Dorsolateral prefrontal cortex (tissue), 122 donors: ENCODE measurements at places on chromosomes 3 and 15.

DNA sequence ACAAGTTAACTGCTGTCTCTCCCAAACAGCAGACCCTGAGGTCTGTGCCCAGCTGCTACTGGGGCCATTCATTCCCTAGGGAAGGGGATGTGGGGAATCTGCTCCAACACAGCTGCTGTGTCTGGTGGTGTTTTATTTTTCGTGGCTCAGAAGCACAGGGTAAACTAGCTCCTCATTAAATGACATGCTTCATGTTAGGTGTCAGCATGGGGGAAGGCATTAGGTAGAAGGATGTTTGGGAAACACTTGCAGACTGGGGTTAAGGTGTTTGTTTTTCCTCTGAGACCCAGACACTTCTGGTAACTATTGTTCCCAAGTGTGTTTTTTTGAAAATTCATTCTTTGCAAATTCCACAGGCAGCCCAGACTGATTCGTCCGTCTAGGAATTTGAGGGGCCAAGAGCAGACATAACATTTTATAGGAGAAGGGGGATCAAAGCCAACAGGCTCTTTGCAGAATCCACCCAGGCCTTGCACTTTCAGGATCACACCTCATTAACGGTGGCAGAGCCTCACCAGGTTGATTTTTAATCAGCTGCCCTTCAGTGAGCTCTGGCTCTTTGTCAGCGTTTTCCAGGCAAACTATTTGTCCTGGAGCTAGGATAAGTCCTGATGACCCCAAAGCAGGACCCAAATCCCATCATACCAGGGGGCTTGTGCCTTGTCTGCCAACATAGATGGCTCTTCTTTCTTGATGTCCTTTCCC lies 65.4 kb upstream of the ITGA11 start:
- DNase-seq = no peak

DNA sequence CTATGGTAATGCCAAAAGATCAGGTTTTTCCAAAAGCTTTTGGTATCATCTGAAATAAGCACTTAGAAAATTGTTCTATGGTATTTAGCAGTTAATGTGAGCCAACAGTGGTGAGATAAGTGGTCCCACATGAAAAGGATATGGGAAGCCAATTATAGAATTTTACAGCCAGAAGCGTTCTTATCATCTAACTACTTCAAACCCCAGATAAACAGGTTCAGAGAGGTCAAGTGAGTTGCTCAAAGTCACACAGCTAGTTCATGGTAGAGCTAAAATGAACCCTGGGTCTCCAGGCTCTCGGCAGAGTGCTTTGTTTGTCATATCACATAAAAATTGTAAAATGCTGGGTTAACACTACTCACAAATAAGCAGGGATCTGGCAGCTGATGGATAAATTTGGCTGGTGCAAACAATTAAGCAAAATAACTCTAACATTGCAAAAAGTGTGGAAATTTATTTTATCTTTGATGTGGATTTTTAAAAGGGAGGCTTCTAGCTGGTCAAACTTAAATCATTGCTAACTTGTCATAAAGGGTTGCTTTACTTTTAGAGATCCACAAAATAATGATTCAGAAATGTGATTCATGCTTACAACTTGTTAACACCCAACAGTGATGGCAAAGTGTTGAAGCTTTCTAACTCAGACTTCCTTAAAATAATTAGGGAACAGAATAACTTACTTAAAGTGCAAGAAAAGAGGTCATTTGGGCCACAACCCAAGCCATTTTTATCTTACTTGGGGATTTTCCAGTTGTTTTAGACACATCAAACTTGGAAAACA lies 202.8 kb upstream of the TBC1D5 start:
- DNase-seq = no peak

- no peak for DNase-seq
Measured at GRCh38 chr3:186986816-186987215, 56.5 kb downstream of the ST6GAL1 start.

DNA sequence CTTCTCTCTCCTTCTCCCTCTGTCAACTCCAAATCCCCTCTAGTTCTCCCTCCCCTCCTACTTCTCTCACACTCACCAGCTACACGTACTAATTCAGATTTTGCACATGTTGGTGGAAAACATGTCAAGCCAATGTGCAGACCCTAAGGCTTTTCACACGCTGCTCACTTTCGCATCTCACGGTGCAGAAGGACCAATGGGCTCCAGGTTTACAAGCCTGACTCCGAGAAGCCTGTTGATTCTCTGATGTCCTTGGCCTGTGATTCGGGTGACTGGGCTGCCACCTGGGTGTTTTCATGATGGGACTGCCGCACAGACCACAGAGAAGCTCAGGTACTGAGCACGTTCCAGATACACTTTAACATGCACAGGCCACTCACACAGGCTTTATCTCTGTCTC lies 3.7 kb downstream of the FOXL2NB start:
- no peak for DNase-seq

DNA sequence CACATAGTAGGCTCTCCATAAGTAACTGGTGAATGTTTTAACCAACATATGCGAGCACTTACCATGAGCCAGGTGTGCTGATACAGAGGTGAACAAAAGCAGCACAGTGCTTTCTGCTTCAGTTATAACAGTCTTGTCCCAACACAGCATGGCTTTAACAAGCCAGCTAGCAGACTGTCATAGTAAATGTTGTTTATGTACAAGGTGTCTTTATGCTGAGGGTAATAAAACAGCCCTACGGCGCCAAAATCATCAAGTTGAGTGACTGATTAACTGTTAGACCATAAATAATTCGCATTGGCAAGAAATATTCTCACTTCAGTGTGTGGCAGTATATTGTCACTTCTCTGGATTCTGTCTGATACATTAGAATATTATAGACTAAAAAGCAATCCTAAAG lies 646.0 kb upstream of the CFAP20DC start:
- no peak for DNase-seq

GRCh38 chr3:63855333-63855940 lies 8.2 kb downstream of the THOC7 start:
- DNase-seq = no peak

DNA sequence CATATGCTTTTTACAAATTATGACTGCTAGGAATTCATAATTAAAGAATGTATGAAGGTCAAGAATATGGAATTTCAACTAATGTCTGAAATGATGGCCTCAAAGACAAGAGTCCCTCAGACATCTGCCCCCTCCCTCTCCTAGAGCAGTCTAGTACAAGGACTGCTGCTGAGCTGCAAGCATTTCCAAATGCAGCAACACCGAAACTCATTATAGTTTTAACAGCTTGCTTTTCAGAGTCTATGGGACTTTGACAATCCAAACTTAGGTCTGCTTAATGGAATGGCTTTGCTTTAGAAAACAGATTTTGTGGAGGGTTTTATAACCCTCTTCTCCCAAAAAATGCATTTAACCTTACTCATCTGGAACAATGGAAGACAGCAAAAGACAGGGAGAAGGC lies 115.4 kb downstream of the WDR76 start:
- no peak for DNase-seq

- DNase-seq = no peak
Measured at GRCh38 chr3:100873611-100874010, 119.6 kb downstream of the ABI3BP start.

GRCh38 chr3:99066863-99067262 lies 165.4 kb upstream of the DCBLD2 start:
- no peak for DNase-seq

DNA sequence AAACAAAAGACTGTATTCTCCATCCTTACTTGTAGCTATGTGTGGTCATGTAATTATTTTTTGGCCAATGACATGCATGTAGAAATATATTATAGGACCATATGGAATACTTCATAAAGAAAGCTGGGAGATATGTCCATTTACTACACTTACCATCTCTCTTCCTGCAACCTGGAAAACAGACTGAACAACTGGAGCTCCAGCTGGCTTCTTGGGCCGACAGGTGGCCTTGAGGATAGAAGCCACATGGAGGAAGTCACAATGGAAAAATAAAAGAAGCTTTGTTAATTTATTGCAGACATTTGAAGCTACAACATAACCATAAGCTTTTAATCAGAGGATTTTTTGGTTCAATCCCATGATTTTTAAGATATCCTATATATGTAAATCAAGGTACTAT lies 167.9 kb upstream of the CBLB start:
- no peak for DNase-seq

DNA sequence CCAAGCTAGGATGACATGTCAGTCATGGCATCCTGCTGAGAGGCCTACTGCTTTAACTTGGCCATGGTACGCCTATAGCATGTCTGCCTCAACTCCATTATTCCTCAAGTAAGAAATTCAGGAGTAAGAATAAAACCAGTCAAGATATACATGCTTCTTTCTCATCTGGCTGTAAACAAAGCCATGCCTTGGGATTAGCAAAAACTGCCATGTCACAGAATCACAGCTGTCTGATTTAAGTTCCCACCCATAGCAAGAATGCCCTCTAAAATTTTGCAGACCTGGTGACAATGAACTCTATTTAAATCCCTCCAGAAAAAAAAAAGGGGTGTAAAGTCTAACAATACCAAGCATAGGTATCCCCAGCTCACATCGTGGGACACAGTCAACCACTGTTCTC lies 55.6 kb upstream of the ACAN start:
- no peak for DNase-seq

- DNase-seq = no peak
Measured at GRCh38 chr3:83928391-83928790, 1030.4 kb upstream of the CADM2 start.

- no peak for DNase-seq
Measured at GRCh38 chr15:58396181-58396580, 35.6 kb upstream of the LIPC start.

GRCh38 chr3:138642226-138642926 lies 33.8 kb downstream of the FAIM start:
- DNase-seq = no peak

- DNase-seq = no peak
Measured at GRCh38 chr15:27062951-27063350, 92.0 kb downstream of the GABRG3 start.

- no peak for DNase-seq
Measured at GRCh38 chr3:119343719-119344118, 49.5 kb downstream of the ARHGAP31 start.

DNA sequence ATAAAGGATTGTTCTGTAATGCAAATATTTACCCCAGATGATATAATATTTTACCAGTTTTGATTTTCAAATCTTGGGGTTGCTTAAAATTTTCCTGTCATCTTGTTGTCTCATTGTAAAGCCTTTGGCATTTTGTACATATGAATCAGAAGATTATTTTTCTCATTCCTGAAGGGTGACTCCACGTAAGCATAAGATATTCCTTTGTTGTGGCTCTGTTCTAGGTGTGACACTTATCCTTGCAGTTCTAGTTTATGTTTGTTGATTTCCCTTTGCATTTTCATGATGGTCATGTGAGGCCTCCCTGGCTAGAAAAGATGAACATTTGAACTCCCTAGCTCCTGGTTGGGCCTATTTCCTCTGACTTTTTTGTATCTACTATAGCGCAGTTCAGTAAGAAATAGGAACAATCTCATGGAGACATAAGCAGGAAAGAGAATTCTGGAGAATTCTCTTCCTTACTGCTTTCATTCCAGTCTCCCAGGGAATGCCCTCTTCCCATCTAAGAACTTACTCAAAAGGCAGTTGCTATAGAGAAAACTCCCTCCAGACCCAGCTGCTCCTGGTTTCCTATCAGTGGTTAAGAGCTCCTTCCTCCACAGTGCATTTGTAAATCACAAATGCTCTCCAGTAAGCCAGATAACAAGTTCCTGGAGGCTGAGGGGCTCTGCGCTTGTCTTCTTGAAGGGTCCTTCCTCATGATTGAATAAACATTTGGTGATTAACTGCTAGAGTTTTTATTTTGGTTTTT lies 124.7 kb downstream of the WNT5A start:
- no peak for DNase-seq

- DNase-seq = no peak
Measured at GRCh38 chr3:77125966-77126365, 86.1 kb downstream of the ROBO2 start.

- DNase-seq = no peak
Measured at GRCh38 chr15:58478035-58478434, 46.2 kb downstream of the LIPC start.

- no peak for DNase-seq
Measured at GRCh38 chr15:64610257-64610919, 150.0 kb downstream of the ZNF609 start.

DNA sequence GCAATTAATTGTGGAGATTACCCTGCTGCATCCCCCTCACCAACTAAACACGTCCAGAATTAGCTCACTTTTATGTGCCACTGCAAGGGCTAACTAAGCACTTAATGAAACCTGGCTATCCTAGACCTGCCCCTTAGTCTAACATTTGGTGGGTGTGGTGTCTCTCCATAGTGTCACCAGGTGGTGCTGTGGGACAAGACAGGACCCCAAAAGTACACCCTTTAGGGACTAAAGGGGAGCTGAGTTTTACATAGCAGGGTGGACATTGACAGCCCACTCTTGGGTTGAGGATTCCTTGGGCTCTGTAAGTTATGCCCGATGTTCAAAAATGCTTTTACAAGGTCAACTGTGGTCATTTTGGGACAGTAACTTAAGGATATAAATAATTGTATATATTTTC lies 5.7 kb downstream of the DUT start:
- DNase-seq = no peak

GRCh38 chr15:99143655-99144610 lies 39.1 kb downstream of the SYNM start:
- DNase-seq = no peak

- no peak for DNase-seq
Measured at GRCh38 chr3:54374214-54374852, 252.0 kb downstream of the CACNA2D3 start.

GRCh38 chr3:113658107-113658506 lies 38.3 kb downstream of the USF3 start:
- no peak for DNase-seq

DNA sequence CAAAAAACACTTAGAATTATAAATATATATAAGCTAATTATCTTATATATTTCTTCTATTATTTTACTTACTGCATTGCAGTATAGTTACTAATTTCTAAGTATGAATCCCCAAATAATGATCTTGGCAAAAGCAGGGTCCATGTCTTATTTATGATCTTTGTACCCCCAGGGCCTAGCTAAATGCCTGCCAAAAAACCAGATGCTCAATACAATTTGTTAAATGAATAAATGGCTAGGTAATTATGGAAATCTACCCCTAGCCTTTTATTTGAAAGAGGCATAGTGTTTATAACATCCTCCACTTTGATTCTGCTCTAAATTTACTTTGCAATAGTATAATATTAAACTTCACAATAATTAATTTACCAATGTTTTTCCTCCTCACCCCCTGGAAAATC lies 69.5 kb downstream of the CSNK1G1 start:
- DNase-seq = no peak
